Activated T-cell treated with anti-CD3 and anti-CD28 coated beads, Interleukin-2, amount 50 U/mL, for 24 hours (primary cell): ENCODE measurements at places on chromosomes 7 and 10.

GRCh38 chr10:28924717-28925116 lies 247.4 kb downstream of the BAMBI start:
- DNase-seq = no peak

DNA sequence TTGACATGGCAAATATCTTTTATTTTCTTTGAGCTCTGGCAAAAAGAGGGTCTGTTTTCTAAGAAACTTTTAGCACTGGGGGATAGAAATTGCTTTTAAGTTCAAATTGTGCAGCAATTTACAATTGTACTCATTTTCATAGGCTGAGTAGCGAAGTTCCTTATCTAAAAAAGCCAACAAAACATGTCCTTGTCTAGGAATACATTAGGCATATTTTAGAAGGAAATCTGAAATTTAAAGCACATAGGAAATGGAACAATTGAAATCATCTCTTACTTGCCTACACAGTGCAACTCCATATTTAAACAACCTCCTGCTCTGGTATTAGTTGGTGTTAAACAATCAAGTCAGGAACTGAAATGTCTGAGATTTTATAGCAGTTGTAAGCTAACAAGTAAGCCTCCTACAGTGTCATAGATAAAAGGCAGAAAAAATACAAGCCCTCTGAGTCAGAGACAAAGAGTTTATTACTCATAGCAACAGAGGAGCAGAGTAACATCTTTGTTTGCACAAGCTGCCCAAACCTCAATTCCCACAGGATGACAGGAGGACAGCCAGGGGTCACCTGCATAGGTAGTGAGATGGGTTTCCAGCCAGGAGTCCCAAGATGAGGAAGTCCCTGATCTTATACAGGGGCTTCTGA lies 280.2 kb upstream of the HGF start:
- no peak for DNase-seq

- DNase-seq = no peak
Measured at GRCh38 chr7:79933144-79933543, 201.5 kb upstream of the GNAI1 start.

DNA sequence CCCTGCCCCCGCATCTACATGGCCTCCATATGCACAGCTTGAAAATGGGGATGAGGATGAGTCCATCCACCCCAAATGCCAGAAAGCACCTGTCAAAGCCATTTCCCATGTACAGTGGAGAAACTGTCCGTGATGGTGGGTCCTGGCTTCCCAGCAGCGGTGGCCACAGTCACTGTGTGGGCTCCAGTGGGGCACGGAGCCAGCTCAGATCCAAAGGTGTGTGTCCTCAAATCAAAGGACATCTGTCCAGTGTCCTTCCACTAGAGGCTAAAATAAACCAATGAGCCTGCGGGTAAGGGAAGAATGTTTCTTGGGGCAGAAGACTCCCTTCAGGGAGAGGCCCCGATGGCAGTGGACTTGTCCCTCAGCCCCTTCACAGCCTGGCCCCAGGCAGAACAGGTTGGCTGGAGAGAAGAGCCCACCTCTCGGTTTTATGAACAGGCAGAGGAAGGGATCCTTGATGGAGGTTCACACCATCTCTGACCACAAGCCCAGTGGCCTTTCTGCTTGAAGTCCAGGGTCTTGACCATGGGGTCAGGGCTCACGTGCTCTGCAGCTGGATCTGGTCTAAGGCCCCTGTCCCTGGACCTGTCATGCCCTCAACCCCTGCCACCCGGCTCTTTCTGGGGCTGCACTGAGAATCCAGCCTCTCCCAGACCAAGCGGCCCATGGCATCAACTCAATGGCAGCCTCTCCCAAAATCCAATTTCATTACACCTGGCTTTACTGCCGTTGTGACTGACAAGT lies 106.9 kb downstream of the TCERG1L start:
- no peak for DNase-seq

- peak; percentile 3 for DNase-seq
Measured at GRCh38 chr10:130737621-130738020, 573.9 kb downstream of the TCERG1L start.
